GM19239 (cell line): ENCODE measurements at places on chromosomes 1 and 21.

DNA sequence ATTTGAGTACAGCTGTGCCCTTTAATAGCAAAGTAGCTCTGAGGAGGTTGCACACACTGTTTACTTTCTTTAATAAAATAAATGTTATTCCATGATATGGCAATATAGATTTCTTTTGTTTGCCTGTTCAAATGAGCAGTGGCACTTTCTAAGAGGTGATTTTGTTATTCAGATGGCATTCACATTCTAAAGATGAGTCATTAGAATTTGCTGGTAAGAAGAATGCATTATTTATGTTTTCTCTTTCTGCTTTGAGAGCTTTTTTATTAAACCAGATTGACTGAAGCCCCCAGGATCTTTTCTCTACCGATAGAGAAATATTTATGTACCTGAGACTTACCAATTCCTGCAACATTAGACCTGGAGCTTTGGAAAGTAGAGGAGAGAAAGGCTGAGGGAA, 11.2 kb upstream of the LEPR start:
- no peak for DNase-seq

GRCh38 chr1:160612613-160613218, 33.4 kb upstream of the CD84 start:
- DNase-seq, result no peak

DNA sequence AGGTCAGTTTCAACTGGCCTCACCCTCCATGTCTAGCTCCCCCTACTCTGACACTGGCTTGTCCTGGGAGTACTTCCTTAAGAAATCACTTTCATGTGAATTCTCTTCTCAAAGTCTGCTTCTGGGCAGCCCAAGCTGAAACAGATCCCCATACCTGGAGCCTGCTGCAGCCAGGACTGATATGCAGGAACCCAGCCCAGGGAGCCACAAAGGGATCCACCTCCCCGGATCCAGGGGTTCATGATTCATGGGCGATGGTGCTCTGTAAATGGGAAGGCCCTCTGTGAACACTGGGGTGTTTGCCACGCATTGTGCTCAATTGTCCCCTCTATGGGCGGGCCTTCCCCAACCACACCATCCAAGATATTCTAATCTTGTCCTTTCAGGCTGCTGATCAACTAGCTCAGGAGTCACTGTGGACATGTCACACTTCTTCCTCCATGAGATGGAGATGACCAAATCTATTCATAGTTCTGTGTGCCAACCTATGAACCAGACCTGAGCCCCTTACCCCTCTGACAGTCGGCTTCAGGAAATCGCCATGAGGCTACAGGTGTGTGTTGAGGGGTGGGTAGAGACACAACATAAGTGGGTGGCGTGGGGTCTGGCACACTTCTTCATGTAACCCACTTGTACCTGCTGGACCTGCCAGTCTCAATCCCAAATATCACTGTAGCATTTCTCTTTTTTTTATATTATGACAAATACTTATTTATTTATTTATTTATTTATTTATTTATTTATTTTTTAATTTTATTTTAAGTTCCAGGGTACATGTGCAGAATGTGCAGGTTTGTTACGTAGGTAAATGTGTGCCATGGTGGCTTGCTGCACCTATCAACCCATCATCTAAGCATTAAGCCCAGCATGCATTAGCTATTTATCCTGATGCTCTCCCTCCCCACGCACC, 41.8 kb downstream of the RUNX3 start:
- DNase-seq, result no peak

GRCh38 chr1:162376691-162377090, at the start of gene SPATA46:
Gene SPATA46 (minus strand): TSS chr1:162376854. CDS start chr1:162376790, 64 bp downstream.
- no peak for DNase-seq

GRCh38 chr1:157993147-157993917, at the start of gene KIRREL1:
Gene KIRREL1 (plus strand): TSS chr1:157993645. CDS start chr1:157993677, 32 bp downstream.
- no peak for DNase-seq

- no peak for DNase-seq
Measured at GRCh38 chr1:194103101-194103500, 916.7 kb upstream of the B3GALT2 start.

DNA sequence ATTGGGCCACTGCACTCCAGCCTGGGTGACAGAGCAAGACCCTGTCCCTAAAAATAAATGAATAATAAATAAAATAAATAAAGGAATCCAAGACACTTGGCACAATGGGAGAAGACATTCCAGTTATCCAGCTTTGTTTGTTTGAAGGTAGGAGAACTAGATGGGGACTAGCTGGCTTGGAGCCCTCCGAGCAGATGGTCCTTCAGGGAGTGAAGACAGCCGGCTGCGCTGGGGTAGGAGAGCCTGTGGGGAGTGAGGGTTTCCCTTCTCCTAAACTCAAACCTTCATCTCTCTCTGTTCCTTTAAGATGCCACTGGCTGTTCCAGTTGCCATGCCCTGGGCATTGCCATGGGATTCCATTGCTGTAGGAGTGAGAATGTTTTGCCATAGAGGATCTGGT, 120.6 kb downstream of the NAV1 start:
- DNase-seq, result no peak

- no peak for DNase-seq
Measured at GRCh38 chr1:241716915-241717656, 65.0 kb downstream of the WDR64 start.

GRCh38 chr21:31629972-31630711, 29.4 kb upstream of the SOD1 start:
- DNase-seq, result no peak

DNA sequence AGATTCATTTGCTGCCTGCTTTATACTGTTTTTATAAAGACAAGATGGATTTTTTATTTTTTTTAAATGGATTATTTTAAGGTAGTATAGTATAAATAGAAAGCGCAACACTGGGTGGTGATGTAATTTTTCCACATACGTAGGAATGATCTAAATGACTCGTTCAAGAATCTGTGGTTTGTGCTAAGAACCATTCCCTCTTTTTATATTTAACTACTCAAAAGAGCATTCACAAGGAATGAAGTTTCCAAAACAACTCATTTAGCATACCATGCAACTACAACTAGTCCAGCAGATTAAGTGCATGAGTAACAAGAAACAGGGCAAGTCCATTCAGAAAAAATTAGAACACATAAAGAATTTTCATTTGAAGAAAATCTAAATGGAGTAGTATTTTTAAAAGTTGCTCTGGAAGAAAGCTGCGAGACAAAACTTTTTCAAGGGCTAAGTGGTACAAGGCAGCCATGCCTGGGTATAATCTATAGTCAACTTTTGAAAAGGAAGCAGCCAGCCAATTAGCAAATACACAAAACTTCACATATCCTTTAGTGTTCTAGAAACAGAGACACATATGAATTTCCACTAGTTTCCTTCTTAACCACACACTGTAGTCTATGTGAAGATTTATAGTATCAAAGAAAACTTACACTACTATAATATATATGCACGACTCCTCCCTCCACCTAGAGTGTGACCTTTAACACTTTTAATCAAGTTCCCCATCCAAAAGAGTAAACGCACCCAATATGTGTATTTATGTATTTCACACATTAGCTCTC, 23.4 kb downstream of the GTF2B start:
- no peak for DNase-seq

- no peak for DNase-seq
Measured at GRCh38 chr21:42513985-42514882, 582 bp downstream of the SLC37A1 start.

DNA sequence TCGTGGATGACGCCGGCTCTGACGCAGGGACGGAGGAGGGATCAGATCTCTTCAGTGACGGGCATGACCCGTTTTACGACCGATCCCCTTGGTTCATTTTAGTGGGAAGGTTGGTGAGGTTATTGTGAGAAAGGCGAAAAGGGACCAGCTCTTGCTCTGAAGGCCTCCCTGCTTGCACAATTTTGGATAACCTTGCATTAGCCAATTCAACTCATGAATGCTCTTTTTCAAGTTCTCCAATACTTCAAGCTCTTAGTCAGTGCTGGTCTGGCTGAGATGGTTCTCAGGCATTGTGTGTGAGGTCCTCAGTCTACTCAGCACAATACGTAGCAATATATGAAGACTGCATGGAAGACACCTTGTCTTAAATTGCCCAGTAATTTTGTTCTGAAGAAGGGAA, 72.6 kb upstream of the PGD start:
- no peak for DNase-seq

DNA sequence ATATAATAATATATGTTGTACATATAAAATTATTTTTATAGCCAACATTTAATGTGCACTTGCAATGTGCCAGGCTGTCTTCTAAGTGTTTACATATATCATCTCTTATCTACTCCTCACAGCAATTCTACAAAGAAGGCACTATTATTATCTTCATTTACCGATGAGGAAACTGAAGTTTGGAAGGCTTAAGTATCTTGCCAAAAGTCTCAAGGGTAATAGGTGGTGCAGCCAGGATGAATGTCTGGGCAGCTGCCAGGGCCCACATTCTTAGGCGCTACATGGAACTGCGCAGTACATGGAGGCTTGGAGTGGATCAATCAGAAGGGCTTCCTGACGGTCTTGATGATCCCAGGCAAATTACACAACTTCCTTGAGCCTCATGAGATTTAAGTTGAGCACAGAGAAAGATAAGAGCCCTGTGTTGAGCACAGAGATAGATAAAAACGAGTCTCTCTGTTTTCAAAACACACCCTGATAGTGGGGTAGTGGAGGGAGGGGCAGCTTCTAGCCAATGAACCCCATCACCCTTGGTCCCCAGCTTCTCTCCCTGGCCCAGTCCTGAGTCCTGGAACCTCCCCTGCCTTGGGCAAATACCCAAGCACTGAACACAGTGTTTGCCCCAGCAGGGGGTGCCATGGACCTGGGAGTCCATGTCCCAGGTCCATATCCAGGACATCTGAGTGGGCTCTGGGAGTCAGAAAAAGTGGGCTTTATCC, 9.2 kb downstream of the POU3F1 start:
- DNase-seq, result no peak

DNA sequence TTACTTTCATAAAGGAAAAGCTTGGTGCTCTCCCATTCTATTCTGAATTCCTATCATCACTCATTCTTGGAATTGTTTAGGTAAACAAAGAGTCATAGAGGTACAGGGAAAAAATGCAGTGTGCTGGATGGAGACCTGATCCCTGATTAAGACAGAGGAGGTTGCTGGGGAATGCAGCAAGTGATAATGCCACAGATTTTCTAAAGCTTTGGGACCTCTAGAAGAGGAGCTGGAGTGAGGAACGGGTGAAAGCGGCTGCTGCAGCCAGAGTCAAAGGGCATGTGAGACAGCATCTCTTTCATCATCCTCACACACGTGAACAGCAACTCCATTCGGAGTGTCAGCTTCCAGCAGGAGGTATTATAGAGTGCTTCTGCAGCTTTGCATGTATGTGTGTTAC, 54.9 kb upstream of the DIPK1A start:
- no peak for DNase-seq
